ENCODE measurements at places on chromosomes 3 and 15. TPM values are rescaled to one million over a fixed set of nuclear protein-coding genes. Genes with fewer than 3 reads are reported as not detected.

The FEZF2 gene
- not detected for polyA plus RNA-seq

The ECE2 gene
- polyA plus RNA-seq, result not detected

The HYAL2 gene
- polyA plus RNA-seq, result 71.8 TPM

The PP2D1 gene
- polyA plus RNA-seq, result not detected

The ZNF80 gene
- not detected for polyA plus RNA-seq

The NTRK3 gene
- not detected for polyA plus RNA-seq

The SCN11A gene
- 0.01 TPM for polyA plus RNA-seq

The BNC1 gene
- 137 TPM for polyA plus RNA-seq

The GP9 gene
- polyA plus RNA-seq, result not detected

The CRELD1 gene
- polyA plus RNA-seq, result 17.1 TPM

The CNTN3 gene
- 0.06 TPM for polyA plus RNA-seq

The CCDC33 gene
- polyA plus RNA-seq, result not detected

- no peak for DNase-seq
Observed at GRCh38 chr15:47506329-47507100, 210.8 kb upstream of the SEMA6D start.

- DNase-seq, result no peak
Observed at GRCh38 chr15:77606142-77607034, 26.3 kb downstream of the LINGO1 start.

GRCh38 chr3:150723946-150724345 is 20.2 kb upstream of the ERICH6 start:
- DNase-seq, result no peak

GRCh38 chr3:124995460-124995994 is 60.3 kb downstream of the HEG1 start:
- no peak for DNase-seq

GRCh38 chr15:70857562-70858285 is 3.8 kb upstream of the LARP6 start:
- no peak for DNase-seq

- peak; percentile 30 for DNase-seq
Observed at GRCh38 chr3:5197470-5198312, 10.2 kb downstream of the EDEM1 start.

GRCh38 chr3:146395164-146395563 is 74.2 kb downstream of the PLSCR2 start:
- no peak for DNase-seq

DNA sequence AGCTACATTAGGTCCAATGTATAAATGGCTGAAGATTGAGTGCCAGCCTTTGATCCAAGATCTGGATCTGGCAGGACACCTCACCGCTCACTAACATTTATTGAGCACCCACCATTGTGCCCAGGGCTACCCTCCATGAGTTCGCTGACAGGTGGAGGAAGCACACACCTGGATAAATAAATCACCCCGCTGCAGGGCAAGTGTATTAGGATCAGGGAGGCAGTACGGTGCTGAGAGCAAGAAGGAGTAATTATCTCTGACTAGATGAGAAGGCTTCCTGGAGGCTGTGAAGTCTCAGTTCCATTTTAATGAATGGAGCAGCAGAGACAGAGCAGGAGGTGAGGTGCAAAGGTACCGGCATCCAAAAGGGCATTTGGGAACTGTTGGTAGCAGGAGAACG is 104.1 kb downstream of the LIPC start:
- no peak for DNase-seq

DNA sequence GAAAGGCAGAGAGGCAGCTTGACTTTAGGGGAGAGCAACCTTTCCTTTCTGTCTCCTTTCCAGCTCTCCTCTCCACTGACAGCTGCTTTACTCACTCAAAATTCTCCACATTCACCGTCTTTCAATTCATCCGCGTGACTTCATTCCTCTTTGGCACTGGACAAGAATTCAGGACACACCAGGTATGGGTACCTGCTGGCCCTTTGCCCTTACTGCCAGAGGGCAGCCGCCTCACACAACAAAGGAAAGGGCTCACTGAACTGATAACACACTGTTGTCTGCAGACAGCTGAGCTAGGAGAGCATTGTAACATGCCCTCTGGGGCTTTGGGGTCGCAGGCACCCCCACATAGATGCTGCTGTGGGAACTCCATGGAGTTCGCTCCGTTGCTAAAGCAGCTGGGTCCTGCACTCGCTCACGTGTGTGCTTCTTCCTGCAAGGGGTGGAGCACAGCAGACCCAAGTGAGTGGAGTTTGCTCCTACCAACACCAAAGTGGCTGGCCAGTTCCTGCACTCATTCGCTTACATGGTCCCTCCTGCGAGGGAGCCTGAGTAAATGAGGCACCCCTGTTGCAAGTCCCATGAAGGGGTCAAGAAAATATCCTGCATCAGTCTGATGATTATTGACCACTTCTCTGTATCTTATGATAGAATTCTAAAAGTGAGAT is 79.0 kb upstream of the SGO1 start:
- no peak for DNase-seq

DNA sequence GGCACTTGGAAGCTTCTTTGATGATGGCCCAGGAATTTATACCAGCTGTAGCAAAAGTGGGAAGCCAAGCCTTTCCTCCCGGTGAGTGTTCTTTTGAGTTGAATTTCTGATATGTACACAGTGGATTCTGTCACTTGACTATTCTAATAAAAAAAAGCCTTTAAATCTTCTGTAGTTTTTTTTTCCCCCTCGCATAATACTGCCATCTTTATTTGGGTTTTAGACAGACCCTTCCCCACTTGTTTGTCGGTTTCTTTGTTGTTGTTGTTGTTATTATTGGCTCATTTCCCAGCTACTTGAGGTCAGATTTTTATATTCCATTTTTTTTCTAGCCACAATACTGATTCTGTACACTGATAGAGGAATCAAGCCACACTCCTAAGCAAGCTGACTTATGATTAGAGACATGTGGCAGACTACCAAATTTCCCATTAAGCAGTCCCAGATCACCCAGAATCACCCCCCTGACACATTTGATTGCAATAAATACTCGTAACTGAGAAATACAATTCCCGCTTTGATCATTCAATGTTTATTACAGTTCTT is 122.4 kb upstream of the IL12A start:
- no peak for DNase-seq

DNA sequence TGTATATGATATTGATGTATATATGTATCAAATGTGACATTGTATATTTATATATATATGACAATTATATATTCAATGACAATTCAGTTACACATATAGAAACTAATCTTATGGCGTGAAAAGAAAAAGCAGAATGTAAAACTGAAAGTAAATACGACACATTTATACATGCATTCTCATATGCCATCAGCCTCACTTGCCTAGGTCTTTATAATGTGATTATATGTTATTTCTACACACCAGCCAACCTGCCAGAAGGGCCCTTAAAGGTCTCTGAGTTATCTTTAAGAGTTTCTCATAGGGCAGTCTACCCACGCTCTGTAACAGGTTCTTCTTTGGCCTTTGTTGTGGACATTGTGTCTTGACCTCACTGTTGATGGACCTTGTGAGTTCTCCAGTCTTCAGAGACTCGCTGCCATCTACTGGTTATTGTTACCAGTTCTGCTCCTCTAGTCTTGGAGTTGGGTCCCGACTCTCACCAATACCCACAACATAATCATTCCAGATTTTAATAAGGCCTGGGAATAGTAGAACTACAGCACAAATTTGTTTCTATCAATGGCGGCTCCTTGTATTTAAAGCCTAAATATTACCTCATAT is 371.5 kb upstream of the GOLIM4 start:
- no peak for DNase-seq

DNA sequence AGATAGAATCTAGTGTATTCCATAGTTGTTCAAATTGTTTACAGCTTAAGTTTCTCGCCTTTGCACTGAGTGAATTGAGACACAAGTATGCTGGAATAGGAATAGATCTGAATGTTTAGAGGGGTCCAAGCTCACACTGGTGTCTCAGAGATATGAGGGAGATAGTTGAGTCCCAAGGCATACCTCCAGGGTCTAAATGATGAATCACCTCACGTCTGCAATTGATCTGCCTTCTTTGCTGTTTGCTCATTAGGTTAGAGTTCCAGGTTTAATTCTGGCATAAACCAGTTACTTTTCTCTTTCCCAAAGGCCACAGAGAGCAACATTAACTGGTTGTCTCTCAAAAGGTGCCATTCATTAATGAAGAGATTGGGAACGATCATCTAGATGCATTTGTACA is 106.3 kb upstream of the MME start:
- no peak for DNase-seq

GRCh38 chr3:14345496-14346150 is 56.8 kb upstream of the SLC6A6 start:
- DNase-seq, result no peak

GRCh38 chr15:101406526-101407195 is 82.8 kb downstream of the PCSK6 start:
- DNase-seq, result no peak

- DNase-seq, result no peak
Observed at GRCh38 chr3:15038306-15038705, 26.8 kb downstream of the MRPS25 start.

DNA sequence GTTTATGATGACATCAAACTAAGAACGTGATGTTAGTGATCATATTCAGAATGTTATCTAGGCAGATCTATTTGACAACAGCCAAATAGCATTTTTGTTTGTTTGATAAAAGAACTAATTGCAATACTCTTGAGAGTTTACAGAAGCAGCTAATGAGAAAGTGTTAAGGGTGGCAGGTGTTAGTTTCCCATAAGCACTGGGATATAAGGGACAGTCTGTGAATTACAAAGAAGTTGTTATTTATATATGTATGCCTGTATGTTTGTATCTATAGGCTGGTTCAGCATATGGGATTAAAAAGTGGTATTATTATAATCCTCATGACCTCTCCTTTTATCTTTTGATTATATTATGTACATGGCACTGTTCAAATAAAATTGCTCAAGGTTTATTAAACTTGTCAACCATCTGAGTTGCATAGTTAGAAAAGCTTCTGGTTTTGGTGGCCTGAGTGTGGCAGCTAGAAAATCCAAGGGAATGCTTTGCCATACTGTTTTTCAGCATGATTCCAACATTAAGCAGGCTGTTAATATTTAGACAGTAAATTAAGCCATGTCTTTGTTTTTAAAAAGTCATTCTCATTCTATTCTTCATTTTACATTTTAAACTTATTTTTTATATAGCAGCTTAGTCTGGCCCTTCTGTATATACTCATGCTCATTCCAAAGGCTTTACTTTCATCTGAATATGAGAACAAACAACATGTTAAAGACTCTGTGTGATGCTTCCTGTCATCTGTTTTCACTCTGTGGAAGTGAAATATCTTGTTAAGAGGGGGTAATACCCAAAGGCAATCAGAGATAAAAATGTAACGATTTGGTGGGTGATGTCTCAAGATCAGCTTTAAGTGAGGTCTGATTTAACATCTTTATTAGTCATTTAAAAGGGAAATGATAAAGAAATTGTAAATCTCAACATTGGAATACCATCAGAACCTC is 13.1 kb downstream of the ROBO2 start:
- DNase-seq, result no peak

GRCh38 chr15:94887391-94887790 is 656.0 kb downstream of the MCTP2 start:
- no peak for DNase-seq

DNA sequence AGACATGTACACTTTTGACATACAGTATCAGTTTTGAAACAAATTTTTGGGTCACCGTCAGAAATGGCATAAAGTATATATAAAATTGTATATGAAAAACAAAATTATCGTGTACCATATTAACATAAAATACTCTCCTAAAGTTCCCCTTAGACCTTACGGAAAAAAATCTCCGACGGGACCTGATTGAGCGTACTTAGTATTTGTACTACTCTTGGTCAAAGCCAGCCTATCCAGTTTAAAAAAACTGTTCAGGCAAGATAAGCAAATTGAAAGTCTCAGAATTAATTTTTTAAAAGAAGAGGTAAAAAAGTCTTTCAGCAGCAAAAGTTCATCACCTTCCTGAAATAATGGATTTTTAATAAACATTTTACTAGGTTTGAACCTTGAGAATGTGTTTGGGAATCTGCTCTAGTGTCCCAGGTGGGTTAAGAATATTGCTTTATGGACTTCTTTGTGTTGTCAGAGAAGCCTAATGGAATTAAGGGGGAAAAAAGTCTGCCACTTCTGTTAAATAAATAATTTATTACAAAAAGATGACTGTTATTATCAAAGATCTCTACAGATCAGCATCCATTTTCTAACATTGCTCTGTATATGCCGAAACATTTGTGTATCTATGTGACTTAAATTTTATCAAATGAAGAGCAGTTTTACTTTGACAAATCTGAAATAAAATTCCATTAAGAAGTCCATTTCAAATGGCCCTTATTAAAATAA is 48.6 kb downstream of the ZBTB20 start:
- no peak for DNase-seq

- DNase-seq, result no peak
Observed at GRCh38 chr3:142981108-142981507, 17.6 kb upstream of the PAQR9 start.

DNA sequence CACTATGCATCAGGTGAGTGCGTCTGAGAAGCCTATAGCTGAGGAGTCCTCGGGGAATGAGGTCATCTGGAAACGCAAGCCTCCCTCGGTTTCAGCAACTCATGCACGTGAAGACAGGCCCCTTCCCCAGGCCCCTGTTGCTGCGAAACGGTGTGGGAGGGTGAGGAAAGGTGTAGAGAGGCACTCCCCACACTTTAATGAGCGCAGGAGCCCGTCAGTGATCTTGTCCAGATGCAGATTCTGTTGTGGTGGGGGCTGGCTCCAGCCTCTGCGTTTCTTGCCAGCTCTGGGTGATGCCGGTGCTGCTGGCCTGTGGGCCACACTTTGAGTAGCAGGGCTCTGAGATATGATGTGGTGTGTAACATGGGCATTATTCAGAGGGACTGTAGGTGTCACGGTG is 38.6 kb upstream of the LACTB start:
- no peak for DNase-seq

- DNase-seq, result peak; percentile 72
Observed at GRCh38 chr3:196268284-196269163, 19.0 kb downstream of the PCYT1A start.

DNA sequence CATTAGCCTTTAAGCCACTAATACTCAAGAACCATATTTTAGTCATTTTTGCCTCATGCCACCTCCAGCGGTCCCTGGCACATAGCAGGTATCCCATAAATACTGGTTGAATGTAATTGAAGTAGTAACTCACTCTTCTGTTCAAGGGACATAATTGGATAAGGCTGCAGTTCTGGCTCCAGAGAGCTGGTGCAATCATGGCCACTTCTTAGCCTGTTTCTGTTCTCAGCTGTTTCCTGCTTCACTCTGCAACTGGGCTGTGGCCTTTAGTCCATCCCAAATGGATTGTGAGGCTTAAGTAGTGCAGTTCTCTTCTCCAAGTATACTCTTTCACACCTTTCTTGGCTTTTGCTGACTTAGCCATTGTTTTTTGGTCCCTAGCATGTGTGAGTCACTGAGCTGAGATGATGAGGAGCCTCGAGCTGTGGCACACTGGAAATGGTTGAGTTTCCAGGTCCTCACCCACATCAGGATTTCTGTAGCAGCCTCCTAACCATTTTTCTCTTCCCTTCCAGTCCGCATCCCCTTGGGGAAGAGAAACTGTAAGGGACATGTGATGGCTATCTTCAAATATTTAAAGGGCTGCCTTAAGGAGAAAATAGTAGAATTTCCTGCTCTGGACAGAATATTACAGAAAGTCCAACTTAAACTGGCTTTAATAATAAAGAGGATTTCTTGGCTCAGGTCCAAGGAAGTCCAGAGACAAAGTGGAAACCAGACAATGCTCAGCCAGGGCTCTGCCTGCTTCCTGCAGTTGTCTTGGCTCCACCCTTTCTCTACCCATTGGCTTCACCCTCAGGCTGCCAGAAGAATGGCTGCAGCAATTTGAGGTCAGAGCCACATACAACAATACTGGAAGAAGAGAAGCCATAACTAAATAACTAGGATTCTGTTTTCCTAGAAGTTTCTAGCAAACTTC is 305.4 kb upstream of the ROPN1 start:
- no peak for DNase-seq
